ENCODE measurements at places on chromosomes 5 and 9. TPM values are rescaled to one million over a fixed set of nuclear protein-coding genes. Genes with fewer than 3 reads are reported as not detected.

Gene PGM5
- not detected for total RNA-seq

Gene PROB1
- 0.96 TPM for total RNA-seq

DNA sequence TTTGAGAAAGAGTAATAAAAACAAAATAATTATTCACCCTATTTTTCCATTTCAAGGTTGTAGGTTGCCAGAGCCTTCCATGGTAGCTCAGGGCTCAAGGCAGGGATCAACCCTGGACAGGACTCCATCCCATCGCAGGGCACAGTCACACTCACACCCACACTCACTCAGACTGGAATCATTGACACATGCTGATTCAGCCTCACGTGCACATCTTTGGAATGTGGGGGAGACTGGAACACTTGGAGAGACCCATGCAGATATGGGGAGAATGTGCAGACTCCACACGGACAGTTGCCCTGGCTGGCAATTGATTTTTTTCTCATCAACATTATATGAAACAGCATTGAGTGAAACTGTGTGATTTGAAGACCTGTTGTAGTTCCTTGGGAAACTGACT is 234.1 kb downstream of the ADGRV1 start:
- H3K4me1 ChIP-seq: no peaks in the 10 kb centered on the region
- H3K4me3 ChIP-seq: no peak overlapping the region
- no peaks in the 10 kb centered on the region for H3K27me3 ChIP-seq
- H3K36me3 ChIP-seq: no peaks in the 10 kb centered on the region

- H3K27me3 ChIP-seq: no peaks in the 10 kb centered on the region
- DNase-seq: no peak
- H3K36me3 ChIP-seq: no peaks in the 10 kb centered on the region
- H3K4me3 ChIP-seq: no peak overlapping the region
Observed at GRCh38 chr9:23492126-23493002, 333.7 kb downstream of the ELAVL2 start.

- peaks cover 4% of the 10 kb centered on the region for H3K27me3 ChIP-seq
- H3K4me3 ChIP-seq: no peak overlapping the region
- DNase-seq: no peak
- no peaks in the 10 kb centered on the region for H3K4me1 ChIP-seq
- H3K27ac ChIP-seq: no peak overlapping the region
- H3K36me3 ChIP-seq: no peaks in the 10 kb centered on the region
Observed at GRCh38 chr9:4464911-4465513, 25.3 kb upstream of the SLC1A1 start.

Gene SCAI
- total RNA-seq: 13.0 TPM

Gene FIBCD1
- not detected for total RNA-seq

GRCh38 chr5:39503155-39503554 is 78.4 kb upstream of the DAB2 start:
- H3K27ac ChIP-seq: no peak overlapping the region
- no peak for DNase-seq
- H3K36me3 ChIP-seq: no peaks in the 10 kb centered on the region
- H3K27me3 ChIP-seq: peaks cover 2% of the 10 kb centered on the region
- no peak overlapping the region for H3K4me3 ChIP-seq
- H3K4me1 ChIP-seq: no peaks in the 10 kb centered on the region

Gene SVEP1
- not detected for total RNA-seq

- H3K27ac ChIP-seq: no peak overlapping the region
- H3K4me1 ChIP-seq: no peaks in the 10 kb centered on the region
- no peak for DNase-seq
- H3K36me3 ChIP-seq: no peaks in the 10 kb centered on the region
- no peak overlapping the region for H3K4me3 ChIP-seq
Observed at GRCh38 chr9:113940077-113940476, 64.0 kb downstream of the ZNF618 start.
